ENCODE measurements at places on chromosomes 3 and 15.

- DNase-seq = no peak
Measured at GRCh38 chr15:26790118-26790517, 17.3 kb upstream of the GABRB3 start.

DNA sequence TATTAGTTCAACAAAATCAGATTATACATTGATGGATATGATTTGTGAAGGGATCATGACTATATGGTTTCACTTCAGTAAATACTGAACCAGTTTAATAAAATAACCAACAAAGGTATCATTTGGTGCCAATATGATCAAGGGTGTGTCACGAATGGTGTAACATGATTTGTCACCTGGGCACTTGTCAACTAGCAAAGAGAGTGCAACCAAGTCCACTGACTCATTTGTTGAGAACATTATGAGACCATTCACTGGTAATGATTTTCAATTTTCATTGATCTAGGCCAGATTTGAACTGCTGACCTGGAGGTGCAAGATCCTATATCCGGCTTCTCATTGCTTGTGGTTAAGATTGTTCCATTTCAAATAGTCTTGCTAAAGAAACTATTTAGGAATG is 1037.9 kb downstream of the ROBO2 start:
- DNase-seq = no peak

DNA sequence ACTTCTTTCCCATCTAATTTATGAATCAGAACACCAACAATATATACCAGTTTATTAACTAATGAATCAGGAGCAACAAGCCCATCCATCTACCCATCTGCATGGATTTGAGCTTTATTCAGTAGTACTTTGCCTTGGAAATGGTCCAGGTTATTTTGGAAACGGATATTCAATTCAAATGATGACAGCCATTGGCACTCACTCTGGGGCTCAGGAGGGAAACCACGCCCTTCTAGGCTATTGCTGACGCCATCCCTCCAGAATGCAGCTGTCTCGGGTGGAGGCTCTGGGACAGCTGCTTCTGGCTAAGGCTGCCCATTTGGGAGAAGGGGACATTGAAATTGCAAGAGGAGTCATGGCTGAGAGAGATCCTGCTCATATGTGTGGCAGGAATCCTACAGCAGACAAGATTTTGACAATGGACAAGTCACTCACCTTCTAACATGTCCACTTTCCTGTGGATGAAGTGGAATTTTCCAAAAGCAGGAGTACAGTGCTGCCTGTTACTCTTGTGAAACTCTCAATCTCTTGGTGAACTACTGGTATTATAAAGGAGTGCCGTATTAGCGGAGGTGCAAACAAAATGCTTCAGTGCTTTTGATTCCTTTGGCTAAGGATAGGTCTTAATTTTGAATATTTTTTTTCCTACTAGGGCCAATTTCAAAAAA is 29.3 kb upstream of the TRAK1 start:
- peak; percentile 35 for DNase-seq

DNA sequence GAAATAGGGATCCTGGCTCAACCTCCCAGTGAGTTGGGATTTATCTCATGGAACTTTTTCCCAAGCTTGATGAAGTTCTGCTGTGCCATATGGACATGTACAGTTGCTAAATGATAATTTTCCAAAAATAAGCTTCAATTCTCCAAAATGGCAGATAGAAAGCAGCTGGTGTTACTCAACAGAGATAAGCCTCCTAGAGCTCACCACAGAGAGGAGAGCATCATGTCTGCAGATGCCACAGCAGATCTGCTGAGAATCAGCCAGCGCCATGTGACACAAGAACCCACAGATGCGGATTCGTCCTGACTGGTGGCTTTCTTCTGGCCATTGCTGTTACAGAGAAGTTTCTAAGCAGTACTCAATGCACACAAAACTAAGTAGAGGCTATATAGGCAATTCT is 50.6 kb downstream of the AGTR1 start:
- peak; percentile 65 for DNase-seq

DNA sequence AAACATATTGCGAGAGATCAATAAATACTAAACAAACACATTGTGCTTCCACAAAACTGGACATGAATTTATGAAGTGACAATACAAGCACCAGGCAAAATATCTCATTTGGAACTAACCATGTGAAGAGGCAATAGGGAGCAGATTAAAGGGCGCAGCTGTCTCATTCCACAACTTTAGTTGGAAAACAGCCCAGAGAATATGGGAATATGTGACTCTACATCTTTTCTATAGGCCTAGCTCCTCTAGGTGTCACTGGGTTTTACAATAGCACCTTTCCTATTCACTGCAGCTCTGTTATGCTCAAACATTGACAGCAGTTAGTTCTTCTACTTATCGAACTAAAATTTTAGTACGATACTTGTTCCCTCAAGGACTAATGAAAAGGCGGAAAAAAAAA is 866.3 kb upstream of the GBE1 start:
- DNase-seq = no peak

DNA sequence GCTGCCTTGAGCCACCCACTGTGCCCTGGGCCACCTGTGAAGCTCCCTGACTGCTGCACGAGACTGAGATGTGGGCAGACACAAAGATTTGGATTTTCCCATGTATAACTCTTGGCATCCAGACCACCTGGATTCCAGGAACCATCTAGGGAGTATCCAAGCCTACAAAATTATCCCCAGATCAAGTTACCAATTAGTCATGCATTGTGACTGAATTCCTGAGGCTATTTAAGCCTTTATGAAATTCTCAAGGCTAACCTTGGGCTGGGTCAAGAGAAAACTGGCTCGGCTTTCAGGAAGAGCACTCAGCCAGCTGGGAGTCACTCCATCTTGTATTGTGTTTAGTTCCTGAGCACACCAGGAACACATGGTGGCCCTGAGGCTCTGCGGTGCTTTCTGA is 13.3 kb upstream of the ATP13A5 start:
- DNase-seq = no peak

GRCh38 chr3:158460926-158461325 is 110.1 kb upstream of the MLF1 start:
- DNase-seq = no peak

DNA sequence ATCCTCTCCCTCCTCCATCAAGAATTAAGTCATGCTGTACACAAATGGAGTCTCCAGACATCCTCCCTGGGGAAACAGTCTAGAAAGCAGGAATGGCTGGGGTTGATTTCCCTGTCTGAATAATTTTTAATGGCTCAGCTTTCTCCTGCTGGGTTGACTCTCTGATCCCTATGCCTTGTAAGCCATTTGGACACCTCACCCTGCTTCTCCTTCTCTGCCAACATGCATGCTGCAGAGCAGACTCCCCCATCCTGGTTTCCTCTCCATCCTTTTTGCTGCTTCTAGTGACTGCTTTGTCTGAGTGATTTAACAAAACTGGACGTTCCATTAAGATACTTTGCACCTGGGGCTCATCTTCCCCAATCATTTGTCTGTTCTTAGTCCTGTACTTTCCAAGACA is 22.2 kb downstream of the SV2B start:
- no peak for DNase-seq

- DNase-seq = peak; percentile 27
Measured at GRCh38 chr3:113697500-113698090, 1.2 kb upstream of the USF3 start.

DNA sequence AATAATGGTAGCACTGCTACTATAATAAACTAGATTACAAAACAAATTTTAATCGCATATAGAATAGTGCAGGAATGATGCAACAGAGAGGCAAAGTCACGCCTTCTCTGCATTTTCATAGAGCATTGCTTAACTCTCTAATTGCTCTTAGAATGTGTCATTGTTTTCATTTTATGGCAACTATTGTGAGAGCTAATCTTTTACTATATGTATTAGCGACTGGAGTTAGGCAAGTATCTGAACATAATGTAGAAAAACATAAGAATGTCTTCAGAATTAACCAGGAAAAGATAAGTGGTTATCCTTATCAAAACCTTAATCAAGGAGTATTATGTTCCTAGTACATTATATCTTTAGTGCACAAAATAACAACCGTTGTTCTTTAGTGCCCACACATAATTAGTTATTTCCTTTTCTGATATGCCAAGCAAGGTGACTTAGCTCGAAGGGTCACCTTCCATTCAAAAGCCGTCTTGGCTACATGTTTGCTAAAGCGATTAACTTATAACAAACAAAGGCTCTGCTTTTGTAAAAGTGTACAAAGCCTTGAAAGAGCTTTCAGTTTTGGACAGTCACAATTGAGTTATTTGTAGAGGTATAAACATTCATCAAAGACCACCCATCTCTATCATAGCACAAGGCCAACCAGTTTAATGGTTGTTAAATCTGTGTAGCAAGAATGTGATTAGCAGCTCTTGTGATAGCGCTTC is 1328.9 kb downstream of the ROBO2 start:
- DNase-seq = no peak

DNA sequence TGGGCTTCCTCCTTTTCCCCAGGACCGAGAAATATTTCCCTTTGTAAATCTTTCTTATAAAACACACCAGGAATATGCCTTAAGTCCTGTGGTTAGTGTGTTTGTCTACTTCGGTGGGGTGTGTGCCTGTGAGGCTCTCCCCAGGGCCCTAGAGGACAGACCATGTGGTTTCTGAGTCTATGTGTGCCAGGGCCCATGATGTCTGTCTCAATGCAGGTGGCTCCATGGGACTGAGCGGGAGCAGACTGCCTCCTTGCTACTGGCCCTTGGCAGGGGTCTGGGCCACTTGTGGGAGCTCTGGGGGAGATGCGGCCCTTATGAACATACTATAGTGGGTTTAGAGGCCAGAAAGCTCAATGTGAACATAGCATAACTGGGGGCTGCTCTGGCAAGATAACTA is 37.6 kb downstream of the SCN5A start:
- no peak for DNase-seq

DNA sequence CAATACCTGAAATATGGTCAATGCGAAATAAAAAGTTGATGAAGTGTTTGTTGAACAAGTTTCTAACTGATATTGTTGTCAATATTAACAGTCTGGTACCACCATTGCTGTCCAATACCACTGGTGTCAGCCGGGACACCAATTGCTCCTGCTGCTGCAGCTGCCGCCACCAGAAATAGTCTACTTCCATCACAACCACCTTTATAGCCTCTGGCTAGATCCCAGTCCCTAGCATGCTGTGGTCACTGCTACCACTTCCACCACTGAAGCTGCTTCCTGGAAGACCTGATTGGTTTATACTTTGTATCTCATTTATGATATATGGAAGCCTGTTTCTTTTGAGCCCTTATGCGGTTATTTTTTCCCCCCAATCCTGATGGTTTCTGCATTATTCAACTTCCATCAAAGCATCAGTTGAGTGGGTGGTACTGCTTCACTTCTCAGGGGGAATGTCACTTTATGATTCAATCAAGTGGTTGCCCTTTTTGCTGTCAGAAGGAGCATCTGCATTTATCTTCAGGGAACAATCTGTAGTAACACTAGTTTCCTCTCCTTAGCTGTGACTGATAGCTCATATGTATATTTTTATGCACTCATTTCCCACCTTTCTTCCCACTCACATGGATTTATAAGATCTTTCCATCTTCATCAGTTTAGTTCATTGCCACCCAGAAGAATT is 11.7 kb downstream of the LNP1 start:
- DNase-seq = peak; percentile 74

GRCh38 chr15:31086344-31086743 is 15.2 kb downstream of the TRPM1 start:
- DNase-seq = no peak

DNA sequence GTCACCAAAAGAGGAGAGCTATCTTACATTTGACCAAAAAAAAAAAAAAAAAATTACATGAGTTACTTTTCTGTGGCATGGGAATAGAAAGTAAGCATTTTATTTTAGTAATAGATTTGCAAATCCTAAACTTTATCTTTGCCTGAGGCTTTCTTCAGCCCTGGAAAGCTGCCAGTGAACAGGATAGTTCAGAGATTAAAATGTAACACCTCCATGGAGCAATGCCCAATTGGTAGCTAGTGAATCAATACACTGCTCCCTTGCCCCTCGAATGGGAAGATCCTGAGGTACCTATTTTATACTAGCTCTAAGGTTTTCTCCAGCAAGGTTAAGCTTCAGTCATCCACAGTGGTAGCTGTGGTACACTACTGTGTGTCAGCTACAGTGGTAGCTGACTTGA is 867.1 kb downstream of the NAALADL2 start:
- no peak for DNase-seq

DNA sequence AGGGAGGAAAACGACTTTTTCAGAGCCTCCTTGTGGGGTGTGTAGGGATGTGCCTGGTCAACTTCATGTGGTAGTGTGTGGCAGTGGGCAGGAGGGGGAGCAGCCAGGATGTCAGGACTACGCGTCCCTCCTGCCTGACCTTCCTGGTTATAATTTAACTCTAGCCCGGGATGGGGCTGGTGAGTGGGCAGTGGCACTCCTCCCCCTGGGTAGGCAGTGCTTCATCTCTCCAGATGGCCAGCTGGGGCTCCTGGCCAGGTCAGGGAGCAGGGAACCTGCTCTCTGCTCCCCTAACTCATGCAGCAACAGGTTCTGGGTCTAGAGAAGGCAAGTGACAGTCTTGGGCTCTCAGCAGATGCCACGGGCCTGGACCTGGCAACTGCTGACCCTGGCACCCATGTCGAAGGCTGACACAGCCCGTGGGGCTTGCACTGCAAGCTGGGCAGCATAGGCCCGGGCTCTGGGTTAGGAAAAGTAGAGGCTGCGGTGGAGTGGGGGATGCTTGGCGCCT is 2.6 kb downstream of the ITIH4 start:
- DNase-seq = no peak

- DNase-seq = no peak
Measured at GRCh38 chr3:113261626-113262303, 50.4 kb downstream of the BOC start.

DNA sequence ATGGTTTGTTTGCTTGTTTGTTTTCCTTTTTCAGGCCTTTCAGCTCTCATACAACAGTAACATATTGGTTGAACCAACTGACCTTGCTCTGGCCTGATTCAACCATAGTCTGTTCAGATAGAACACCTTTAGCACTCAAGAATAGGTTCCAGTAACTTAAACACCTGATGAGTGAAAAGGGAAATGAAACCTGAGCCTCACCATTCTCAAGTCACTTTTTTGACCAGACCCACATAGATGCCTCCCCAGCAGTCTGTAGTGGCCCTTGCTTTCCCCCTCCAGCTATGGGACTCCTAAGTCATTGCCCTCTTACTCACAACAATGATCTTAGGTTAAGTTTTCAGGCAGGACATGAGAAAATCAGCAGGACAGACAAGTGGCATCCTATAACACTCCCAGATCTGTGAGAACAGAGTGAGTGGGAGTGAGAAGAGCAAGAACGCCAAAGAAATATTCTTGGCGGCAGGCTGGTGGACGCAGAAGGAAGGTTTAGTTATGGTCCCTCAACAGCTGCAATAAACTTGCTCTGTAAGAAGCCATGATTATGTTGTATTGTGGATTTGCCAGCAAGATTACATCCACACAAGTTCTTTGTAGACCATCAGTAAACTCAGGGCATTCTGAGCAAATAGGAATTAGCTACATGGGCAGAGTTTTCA is 367.5 kb downstream of the MECOM start:
- no peak for DNase-seq

GRCh38 chr3:110459021-110459420 is 612.6 kb upstream of the NECTIN3 start:
- no peak for DNase-seq

DNA sequence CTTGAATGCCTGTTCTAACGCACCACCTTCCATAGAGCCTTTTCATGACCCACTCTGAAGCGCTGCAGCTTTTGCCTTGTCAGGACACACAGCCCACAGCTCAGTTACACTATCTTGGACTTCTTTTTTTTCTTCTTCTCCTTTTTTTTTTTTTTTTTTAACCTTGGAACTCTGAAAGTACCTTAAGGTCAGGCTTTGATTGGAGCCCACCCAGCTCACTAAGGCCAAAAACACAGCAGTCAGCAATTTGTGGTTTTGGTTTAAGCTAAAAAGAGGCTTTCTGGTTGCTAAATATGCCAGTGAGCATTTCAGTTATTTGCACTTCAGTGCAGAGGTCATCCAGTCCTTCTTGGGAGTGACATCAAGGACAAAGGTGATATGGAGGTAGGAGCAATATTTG is 1.7 kb downstream of the SLC25A20 start:
- peak; percentile 13 for DNase-seq
